ENCODE measurements at places on chromosomes 11 and 22. TPM values are rescaled to one million over a fixed set of nuclear protein-coding genes. Genes with fewer than 3 reads are reported as not detected.

- DNase-seq, result peak; percentile 23
These were observed 148.7 kb upstream of the B3GAT1 start for GRCh38 chr11:134560566-134561330.

- peak; percentile 29 for DNase-seq
These were observed 113.6 kb downstream of the MICAL2 start for GRCh38 chr11:12223771-12224536.

DNA sequence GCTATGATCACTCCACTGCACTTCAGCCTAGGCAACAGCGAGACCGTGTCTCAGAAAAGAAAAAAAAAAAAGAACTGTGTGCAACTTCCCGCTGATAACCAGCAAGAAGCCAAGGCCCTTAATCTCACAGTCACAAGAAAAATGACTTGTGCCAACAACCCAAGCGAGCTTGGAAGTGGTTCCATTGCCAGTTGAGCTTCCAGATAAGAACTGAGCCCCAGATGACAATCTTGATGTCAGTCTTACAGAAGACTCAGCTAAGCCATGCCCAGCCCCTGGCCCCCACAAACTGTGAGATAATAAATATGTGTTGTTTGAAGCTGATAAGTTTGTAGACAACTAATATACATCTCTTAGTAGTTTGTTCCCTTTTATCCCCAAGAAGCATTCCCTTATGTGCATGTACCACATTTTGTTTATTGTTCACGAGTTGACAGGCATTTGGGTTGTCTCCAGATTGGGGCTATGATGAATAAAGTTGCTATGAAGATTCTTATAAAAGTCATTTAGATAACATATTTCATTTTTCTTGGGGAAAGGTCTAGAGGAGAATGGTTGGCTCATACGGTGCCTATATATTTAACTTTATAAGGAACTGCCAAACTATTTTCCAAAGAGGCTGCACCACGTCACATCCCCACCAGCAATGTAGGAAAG is 85.9 kb downstream of the TIMP3 start:
- DNase-seq, result peak; percentile 75

DNA sequence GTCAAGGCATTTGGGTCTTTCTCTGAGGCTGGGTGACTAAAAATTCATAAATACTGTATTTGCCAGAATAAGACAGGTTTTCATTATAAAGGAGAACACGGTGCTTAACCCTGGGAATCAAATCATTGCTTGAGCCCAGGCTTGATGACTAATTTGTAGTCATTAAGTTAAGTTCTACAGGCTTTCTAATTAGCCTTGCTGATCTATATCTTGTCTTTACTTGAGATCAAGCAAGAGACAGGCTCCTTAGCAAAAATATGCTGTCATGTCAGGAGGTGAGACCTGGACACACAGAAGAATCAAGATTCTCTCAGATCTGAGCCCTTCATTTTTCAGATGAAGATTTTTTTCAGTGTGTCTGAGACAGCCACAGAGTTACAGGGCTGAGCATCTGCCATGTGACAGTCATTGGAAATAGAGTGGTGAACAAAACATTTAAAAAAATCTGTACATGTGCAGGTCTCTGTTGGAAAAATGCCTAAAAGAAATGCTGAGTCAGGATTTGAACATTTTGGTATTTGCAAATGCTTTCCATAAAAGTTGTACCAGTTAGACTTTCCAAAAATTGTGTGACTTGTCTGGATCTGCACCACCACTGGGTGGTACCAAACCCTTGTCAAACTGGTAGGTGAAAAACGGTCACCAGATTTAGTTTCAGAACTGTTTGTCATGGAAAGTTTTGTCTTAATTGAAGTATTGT is 14.6 kb downstream of the ACAT1 start:
- no peak for DNase-seq

GRCh38 chr11:35013514-35014233 is 97.3 kb downstream of the PDHX start:
- DNase-seq, result no peak

Gene EXPH5
- total RNA-seq, result 5.8 TPM

DNA sequence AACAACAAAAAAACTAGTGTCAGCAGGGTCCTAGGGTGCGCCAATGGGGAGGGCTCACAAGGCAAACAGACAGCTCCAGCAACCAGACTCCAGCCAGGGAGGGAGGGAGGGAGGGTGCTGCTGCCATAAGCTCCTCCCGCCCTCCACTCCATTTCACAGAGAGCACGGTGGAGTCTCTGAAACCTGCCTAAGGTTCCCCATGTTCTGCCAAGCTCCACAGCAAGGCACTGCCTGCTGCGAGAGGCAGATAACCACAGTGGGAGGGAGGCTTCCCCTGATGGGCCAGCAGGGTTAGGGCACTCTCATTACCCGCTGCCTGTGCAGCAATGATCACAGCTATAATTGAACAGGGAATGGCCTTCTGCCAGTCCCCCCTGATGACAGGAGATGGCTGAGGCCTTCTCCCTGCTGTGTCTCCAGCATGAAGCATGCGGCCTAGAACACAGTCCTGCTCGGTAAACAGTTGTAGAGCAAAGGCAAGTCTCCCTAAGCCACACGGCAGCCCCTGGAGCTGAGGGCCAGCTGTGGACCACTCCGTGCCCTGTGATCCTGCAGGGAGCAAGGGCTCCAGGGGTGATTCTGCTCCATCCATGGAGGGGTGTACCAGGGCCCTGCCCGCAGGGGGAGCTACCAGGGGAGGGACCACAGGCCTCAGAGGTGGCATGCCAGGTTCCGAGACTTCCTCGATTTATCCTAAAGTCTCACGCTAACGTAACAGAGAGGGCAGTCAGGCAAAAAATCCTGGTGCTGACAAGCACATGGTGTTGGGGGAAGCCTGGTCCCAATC is 42.9 kb downstream of the PC start:
- no peak for DNase-seq

GRCh38 chr11:30432178-30432577 is 109.3 kb downstream of the ARL14EP start:
- no peak for DNase-seq

DNA sequence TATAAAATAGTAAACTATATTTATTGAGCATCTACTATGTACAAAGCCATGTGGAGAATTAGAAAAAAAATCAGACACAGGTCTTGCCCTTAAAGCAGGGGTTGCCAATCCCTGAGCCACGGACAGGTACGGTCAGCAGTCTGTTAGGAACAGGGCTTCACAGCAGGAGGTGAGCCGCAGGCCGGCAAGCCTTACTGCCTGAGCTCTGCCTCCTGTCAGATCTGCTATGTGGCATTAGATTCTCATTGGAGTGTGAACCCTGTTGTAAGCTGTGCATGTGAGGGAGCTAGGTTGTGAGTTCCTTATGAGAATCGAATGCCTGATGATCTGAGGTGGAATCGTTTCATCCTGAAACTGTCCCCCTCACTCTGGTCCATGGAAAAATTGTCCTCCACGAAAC is 2.1 kb upstream of the RAG2 start:
- DNase-seq, result no peak

Gene FAR1
- 54.7 TPM for total RNA-seq

DNA sequence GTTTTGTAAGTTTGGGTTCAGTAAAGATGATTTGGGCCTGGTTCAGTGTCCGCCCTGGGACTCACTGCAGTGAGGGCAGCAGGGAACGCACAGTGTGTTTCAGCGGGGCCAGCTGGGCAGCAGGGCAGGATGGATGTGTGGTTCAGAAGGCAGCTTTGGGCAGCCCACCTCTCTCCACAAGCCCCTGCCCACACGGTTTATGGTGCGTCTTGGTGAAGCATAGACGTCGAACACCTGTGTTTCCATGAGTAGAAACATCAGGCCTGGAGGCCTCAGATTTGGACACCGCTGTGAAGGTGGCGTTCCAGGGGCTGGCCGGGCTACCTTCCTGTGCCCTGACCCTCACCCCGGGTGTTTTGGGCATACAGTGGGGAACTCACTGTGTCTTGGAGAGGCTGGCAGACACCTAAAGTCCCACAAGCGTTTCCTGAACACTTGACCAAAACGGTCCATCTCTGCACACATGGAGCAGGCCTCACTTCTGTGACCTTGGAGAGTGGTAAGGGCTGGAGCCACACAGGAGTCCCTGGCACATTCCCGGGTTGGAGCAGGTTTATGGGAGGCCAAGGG is 59.0 kb downstream of the ST14 start:
- no peak for DNase-seq

DNA sequence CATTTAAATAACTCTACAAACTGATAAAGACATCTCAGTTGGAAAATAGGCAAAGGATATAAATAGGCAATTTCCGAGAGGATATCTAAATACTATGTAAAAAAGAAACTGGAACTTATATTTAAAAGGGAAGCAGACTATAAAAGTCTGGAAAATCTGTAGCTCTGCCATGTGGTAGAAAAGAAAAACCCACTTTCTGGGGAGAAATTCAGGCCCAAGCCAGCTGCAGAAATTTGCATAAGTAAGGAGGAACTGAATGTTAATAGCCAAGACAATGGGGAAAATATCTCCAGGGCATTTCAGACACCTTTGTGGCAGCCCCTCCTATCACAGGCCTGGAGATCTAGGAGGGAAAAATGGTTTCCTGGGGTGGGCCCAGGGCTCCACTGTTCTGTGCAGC is 97.8 kb upstream of the ZBED5 start:
- DNase-seq, result no peak

- DNase-seq, result no peak
These were observed 71.4 kb upstream of the GRK3 start for GRCh38 chr22:25492841-25493734.

DNA sequence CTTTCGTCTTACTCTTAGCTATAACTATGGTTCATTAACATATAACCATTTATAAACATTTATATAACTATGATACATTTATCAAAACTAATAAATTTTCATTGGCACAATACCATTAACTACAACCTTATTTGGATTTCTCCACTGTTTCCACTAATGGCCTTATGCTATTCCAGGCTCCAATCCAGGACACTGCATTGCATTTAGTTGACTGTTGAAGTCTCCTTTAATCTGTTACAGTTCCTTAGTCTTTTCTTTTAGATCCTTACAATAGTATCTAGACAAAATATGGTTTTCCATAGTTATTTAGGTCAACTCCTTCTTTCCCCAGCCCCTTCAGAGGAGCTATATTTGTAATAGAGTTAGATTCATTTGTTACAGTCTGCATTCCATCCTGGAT is 47.2 kb downstream of the CCDC34 start:
- peak; percentile 21 for DNase-seq

DNA sequence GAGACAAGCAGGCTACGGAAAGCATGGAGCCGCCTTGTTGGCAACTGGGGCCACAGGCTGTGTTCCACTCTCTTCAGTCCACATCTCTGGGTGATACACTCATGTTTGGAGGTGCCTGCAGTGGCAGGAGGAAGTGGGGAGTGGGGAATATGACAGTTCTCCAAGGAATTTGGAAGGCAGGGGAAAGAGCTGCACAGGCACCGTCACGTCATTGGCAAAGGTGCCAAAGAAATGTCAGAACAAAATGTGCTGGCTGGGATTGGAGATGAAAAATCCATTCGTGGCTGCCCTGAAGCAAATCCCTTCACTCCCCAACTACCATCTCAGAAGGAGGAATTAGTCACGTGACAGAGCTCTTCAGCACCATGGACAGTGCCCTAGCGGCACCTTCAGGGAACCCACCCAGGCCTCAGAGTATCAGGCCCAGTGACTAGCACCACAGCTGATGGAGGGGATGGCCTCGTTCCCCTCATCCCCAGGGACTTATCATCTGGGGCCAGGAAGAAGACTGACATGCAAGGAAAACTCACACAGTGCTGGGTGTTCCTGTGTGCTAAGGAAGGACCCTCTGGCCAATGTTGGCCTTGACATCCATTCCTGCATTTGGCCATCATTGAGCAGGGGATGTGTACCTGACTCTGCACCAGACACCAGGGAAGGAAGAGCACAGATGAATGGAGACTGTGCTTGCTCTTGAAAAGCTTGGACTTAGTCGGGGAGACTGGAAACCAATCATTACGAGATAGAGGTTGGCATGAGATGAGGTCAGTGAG is 48.5 kb upstream of the PRDM11 start:
- DNase-seq, result peak; percentile 74

Gene MAJIN
- not detected for total RNA-seq

- DNase-seq, result no peak
These were observed 5.7 kb downstream of the SLC16A8 start for GRCh38 chr22:38078046-38078840.

DNA sequence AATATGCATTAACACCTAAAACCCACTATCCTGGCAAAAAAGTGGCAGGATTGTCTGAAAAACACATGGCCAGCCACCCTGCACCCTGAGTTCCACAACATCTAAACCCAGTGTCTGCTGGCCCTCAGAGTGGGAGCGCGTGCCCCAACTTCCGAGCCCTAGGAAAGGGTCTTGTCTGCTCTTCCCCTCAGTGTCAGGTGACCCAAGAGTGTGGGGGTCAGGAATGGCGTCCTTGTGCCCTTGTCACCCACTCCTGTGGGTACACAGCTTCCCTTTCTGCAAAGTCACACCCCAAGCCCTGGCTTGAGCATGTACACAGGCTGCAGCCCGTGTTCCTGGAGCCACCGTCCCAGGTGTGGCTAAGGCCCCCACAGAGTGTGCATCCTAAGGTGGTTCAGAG is 67.6 kb downstream of the CDKN1C start:
- DNase-seq, result no peak

GRCh38 chr11:107184986-107185385 is 166.7 kb upstream of the GUCY1A2 start:
- DNase-seq, result no peak

DNA sequence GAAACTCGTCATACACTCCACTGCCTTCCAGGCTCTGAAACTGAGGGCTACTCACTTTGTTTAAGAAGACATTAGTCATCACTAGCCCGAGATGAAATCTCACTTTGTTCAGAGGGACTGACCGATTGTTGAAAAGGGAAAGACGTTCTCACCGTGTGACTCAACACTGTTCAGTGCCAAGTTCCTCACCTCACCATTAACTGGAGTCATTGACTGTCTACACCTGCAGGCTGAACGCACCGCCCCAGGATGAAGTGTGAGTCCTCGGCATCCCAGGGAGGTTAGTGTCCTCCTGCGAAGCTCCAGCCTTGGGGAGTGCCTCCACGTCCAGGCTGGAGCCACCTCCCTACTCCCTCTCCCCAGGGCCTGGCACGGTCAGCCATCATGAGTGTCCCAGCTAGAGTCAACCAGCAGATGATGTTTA is 30.4 kb downstream of the FADD start:
- no peak for DNase-seq

Gene DEPDC7
- total RNA-seq, result 6.5 TPM

Gene GPHA2
- not detected for total RNA-seq

Gene LARGE2
- total RNA-seq, result not detected

Gene OR9Q2
- 0.96 TPM for total RNA-seq

Gene GAL3ST1
- total RNA-seq, result not detected

DNA sequence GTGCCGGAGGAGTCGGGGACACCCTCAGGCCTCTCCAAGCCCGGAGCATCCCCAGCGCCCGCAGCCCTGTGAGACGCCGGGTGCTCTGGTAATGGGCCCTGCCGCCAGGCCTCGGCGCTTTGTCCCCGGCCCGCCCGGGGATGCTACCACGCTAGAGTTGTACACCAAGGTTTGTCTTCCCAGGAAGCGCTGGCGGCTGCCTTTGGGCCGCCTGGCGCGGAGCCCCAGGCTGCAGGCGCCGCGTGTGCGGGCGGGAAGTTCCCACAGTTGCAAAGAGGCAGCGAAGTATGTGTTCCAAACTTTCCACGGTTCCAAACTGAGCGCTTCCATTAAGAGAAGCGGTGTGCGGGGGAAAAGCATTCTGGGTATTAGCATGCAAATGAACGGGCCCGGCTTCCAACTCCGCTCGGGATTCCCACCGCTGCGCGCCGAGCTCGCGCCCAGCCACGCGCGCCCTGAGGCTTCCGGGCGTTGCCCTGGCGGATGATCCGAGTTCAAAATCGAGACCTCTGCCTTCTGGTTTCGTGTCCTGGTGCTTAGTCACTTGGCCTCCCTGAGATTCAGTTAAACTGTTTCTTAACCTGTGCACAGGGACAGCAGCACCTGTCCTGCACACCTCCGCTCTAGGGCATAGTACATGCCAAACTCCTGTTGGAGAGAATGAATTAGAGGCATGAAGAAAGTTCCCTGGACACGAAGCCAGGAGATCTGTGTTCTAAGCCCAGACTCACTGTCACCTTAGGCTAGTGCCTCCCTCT is 1.3 kb upstream of the PATZ1 start:
- peak; percentile 79 for DNase-seq

Measured in umbilical cord (tissue), 2 donors.